ENCODE measurements at places on chromosomes 5 and 9.

GRCh38 chr9:4339836-4340560 is 40.1 kb upstream of the GLIS3 start:
- no peak for DNase-seq

DNA sequence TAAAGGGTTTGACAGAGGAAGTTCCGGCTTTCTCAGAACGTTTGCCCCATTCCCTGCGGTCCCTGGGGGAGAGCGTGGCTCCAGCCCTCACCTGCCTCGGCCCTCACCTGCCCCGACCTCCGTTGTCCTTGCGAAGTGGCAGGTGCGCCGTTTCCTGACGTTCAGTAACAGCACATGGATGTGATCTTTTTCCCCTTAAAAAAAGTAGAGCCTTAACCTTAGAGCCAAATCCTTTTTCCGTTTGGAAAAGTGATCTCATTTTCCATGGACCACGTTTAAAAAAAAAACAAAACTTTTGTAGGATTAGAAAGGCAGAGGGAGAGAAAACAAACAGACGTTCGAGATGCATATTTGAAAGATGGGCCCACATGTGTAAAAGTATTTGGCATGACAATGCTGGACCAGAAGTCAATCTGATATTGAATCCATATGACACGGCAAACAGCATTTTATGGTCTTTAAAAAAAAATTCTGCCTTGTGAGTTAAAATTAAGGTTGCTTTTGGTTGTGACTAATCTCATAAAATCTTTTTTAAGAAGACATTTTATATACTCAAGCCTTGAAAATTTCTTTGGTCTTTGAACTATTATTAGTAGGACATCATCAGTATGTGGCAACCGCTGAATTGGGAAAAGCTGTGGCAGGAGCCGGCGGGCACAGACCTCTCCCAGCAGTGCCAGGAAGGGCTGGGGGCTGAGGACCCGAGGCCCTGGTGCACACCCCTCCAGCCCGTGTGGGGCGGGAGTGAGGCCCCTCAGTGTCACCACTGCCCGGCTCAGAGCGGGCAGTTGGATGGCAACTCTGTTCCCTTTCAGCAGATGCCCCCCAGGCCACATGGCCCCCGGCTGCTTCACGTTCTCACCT is 42.5 kb upstream of the EXOC3 start:
- no peak for DNase-seq

GRCh38 chr9:121350993-121351561 is 19.0 kb downstream of the STOM start:
- DNase-seq = no peak

DNA sequence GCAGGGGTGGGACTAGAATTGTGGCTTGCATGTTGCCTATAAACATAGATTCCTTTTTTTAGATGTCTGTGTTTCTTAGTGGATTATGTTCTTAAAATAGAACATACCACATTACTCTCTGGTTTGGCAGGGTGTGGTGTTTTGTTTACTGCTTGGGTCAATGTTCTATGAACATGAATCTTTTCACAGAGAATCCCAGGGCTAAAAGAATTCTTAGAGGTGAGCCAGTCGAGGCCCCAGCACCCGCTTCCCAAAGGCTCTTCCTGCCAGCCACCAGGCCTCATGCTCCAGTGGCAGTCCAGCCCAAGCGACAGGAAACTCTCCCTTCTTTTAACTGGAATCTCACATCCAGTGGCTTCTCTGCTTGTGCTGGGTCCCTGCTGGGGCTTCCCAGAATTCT is 126.6 kb downstream of the C9orf152 start:
- no peak for DNase-seq

DNA sequence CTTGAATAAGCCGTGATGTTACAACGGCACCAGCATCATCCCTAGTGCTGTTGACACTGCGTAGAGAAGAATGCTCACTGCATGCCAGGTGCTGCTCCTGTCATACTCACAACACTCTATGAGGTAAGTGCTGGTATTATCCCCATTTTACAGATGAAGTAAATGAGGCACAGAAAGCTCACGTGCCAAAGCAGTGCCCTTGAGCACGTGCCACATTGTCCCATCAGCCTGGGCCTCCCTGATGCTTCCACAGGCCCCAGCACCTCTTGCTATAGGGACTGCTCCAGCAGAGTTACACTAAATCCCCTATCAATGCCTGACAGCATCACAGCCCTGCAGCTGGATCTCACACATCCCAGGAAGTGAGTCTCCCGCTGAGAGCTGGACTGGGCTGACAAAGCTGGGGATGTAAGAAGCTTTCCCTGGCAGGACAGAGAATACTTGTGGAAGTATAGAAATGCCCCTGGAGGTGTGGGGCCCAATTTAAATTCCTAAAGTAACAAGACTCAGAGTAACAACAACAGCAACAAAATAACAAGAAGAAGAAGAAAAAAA is 216.1 kb downstream of the FSTL4 start:
- DNase-seq = no peak

GRCh38 chr9:89447416-89447815 is 50.5 kb downstream of the SEMA4D start:
- no peak for DNase-seq

DNA sequence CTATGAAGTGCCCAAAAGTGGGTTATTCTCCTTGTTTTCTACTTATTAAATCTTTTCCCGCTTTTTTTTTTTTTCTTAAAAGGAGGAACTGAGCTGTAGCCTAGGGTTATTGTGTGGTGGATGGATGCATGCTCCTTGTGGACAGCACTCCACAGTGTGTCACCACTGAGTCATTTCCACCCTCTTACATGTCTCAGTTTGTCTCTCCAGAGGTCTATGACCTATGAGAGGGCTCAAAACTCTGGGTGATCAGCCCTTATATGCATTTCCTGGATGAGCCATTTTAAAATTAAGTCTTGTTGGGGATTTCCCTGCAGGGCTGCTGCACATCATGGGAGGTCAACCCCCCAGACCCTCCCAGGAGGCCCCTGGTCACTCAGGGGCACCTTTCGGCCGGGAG is 102.2 kb upstream of the MOCS2 start:
- DNase-seq = no peak

DNA sequence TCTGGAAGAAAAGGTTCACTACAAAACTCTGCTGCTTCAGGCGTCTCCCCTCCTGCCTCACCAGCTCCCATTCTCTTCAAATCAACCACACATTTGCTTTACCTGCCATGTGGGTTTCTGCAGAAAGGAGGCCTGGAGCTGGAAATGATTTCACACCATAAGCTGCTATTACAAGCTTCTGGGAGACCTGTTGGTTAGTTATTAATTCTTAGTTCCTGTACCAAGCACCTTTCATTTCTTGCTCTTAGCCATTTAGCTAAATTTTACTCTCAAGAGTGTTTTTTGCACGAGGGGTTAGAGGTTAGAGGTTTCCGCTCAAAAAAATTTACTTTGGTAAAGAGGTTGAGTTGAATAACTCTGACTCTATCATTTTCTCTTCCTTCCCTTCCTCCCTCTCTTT is 70.3 kb downstream of the MAP1B start:
- no peak for DNase-seq

GRCh38 chr9:34430843-34431437 is 27.4 kb downstream of the FAM219A start:
- DNase-seq = no peak

- DNase-seq = no peak
These were observed 3.3 kb upstream of the PLGRKT start for GRCh38 chr9:5441043-5441442.

DNA sequence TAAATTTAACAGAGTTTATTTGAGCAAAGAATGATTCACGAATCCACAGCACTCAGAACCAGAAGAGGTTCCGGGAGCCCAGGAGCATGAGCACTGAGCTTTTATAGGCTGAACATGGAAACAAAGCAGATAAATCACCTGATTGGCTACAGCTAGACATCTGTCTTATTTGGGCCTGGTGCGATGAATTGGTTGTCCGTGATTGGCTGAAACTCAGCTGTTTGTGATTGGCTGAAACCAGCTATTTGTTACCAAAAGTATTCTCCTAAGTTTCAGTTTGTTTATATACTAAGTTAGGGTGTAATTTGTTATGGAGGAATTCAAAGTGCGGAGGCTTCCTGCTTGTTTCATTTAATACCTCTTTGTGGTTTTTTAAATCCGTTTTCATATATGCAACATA is 15.8 kb upstream of the LCP2 start:
- no peak for DNase-seq

GRCh38 chr5:107646418-107646817 is 24.3 kb downstream of the EFNA5 start:
- no peak for DNase-seq

GRCh38 chr5:174340226-174340625 is 294.7 kb downstream of the NSG2 start:
- DNase-seq = no peak

DNA sequence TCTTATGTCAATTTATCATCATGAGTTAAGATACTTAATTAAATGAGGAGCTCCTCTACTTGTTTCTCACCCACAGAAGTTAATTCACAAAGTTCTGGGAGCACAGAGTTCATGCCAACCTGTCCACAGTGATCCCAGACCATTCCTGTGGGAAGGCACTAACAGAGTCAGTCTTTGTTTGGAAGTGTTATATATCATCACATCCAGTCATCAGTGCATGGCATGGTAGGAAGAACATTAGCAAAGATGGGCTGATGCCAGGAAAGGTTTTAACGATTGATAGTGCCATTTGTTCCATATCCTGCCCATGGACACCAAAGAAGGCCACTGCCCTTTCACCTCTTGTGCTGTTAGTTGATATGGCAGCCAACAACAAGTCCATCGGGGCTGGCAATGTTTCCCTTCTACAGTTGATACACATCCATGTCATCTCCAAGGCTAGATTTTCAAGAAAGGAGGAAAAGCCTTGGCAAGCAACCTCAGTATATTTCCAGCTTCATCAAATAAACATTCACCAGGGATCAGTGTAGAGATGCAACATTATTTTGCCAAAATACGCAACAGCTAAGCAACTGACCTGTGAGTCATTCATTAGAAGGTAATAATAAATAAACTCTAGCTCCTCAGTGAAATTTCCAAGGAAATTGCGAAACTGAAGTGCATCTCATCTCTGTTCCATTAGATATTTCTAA is 169.6 kb downstream of the RORB start:
- DNase-seq = no peak

GRCh38 chr5:73280386-73280785 is 107.4 kb downstream of the TMEM174 start:
- DNase-seq = no peak

DNA sequence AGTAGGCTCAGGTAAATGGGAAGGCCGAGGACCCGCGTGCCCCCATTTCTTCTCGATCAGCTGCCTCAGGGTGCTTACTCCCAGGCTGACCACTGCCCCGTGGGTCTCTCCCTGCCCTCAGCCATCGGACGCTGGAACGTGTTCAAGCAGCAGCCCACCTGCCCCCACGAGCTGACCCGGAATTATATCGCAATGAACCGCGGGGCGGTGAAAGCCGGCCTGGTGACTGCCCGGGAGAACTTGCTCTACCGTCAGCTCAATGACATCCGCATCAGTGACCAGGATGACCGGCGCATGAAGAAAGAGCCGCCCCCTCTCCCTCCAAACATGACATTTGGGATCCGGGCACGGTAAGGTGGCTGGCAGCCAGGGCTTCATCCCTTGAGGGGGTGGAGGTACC is 83.2 kb upstream of the BARHL1 start:
- DNase-seq = no peak

GRCh38 chr5:134758176-134758503 is 439 bp upstream of the DDX46 start:
- DNase-seq = no peak

- DNase-seq = no peak
These were observed 4.5 kb downstream of the RCL1 start for GRCh38 chr9:4796988-4797853.

DNA sequence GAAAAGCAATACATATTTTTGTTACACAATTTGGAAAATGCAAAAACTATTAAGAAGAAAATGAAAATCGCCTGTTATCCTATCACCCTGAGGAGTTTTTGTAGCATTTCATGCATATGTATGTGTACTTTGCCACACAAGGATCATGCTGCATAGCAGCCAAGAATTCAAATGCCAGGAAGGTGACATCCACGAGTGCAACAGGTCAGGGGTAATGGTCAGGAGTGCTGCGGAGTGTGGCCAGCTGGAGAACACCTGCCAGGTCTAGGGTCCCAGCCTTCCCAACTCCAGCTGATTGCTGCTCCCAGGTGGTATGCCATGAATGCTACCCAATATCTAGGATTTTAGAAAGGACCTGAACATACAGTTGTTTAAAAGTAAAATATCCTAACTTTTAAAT is 617.1 kb downstream of the PRELID2 start:
- no peak for DNase-seq

DNA sequence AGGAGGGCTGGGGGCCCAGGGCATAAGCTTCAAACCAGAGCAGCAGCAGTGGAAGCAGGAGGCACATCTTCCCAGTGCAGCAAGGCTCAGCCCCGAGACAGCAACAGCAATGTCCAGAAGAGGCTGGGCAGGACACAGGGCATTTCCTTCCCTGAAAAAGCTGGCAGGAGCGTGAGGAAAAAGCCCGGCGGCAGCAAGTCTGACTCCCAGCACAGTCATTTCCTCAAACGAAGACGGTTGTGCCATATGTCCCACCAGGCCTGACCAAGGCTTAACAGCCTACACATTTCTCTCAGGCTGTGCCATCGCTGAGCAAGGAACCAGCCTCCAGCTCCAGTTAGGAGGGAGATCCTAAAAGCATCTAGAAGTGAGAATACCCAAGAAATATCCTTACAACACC is 74.5 kb downstream of the APTX start:
- DNase-seq = no peak

DNA sequence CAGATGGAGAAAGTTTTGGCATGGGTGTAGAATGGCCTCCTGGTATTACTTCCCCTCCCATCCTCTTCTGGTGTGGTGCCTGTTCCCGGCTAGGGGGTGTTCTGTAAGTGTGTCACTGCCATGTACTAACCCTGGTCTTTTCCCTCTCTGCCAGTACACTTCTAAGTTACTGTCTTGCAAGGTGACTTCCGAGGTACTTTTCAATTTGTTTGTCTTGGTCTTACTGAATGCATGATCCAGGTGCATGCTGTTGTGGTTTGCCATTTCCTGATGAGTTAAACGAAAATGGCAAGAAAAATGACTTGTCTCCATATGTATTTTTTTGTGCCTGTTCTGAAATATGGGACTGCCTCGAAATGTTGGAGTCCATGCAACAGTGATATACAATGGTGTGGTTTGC is 46.0 kb downstream of the C9orf152 start:
- no peak for DNase-seq

DNA sequence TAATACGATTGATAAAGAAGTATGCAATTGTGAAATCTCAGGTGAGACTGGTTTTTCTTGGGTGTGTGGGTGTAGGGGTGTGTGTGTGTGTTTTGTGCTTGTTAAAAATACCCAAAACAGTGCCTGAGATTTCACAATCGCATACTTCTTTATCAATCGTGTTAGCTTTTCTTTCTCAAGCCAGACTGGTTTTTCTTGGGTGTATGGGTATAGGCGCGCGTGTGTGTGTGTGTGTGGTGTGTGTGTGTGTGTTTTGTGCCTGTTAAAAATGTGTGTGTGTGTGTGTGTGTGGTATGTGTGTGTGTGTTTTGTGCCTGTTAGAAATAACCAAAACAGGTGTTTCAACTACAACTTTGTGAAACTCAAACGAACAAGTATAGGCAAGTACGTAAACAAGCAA is 53.7 kb downstream of the CERT1 start:
- DNase-seq = no peak

DNA sequence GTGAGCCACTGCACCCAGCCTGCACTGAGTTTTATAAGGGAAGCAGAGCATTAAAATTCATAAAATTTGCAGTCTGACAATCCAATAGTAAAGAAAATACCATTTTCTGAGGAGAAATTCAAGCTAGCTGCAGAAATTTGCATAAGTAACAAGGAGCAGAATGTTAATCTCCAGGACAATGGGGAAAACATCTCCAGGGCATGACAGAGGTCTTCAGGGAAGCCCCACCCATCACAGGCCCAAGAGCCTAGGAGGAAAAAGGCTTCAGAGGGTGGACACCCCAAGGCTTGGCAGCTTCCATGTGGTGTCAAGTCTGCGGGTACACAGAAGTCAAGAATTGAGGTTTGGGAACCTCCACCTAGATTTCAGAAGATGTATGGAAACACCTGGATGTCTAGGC is 37.6 kb upstream of the MELK start:
- DNase-seq = no peak

Data from naive thymus-derived CD8-positive, alpha-beta T cell (primary cell).